ENCODE measurements at places on chromosomes 6 and 20. TPM values are rescaled to one million over a fixed set of nuclear protein-coding genes. Genes with fewer than 3 reads are reported as not detected.
A peak's percentile ranks its signal among the peaks of the same experiment; 100 is the strongest.

Gene HCK
- total RNA-seq = 183 TPM

Gene HLA-DMB
- 341 TPM for total RNA-seq

Gene LRFN2
- not detected for total RNA-seq

GRCh38 chr6:11538819-11539468 lies 1.4 kb downstream of the TMEM170B start:
- peaks cover 11% of the 10 kb centered on the region for H3K4me1 ChIP-seq
- peak overlapping the region; percentile 84 for H3K4me3 ChIP-seq
- no peaks in the 10 kb centered on the region for H3K27me3 ChIP-seq
- H3K27ac ChIP-seq = peak overlapping the region; percentile 51
- no peak for DNase-seq
- H3K36me3 ChIP-seq = no peaks in the 10 kb centered on the region

Gene MAFB
- total RNA-seq = 0.61 TPM

GRCh38 chr6:72826037-72826436 lies 204.2 kb downstream of the KCNQ5 start:
- peaks cover 6% of the 10 kb centered on the region for H3K36me3 ChIP-seq
- no peak overlapping the region for H3K27ac ChIP-seq
- peaks cover 25% of the 10 kb centered on the region for H3K4me1 ChIP-seq

Gene TBX18
- not detected for total RNA-seq

- DNase-seq = no peak
- H3K4me1 ChIP-seq = no peaks in the 10 kb centered on the region
- H3K27me3 ChIP-seq = no peaks in the 10 kb centered on the region
- H3K4me3 ChIP-seq = no peak overlapping the region
- H3K27ac ChIP-seq = no peak overlapping the region
- no peaks in the 10 kb centered on the region for H3K36me3 ChIP-seq
Measured at GRCh38 chr6:82408952-82409431, 45.4 kb downstream of the TPBG start.

- peak; percentile 85 for DNase-seq
- peak within 1 kb of the TSS; percentile 94 for H3K27ac ChIP-seq
- peaks cover 32% of the 10 kb centered on the region for H3K36me3 ChIP-seq
- H3K27me3 ChIP-seq = no peaks in the 10 kb centered on the region
- peaks cover 58% of the 10 kb centered on the region for H3K4me1 ChIP-seq
Measured at GRCh38 chr20:58309591-58310290, at the start of gene RAB22A. TSS of gene RAB22A (plus strand) at chr20:58309715. CDS start at chr20:58309977, 262 bp downstream.

DNA sequence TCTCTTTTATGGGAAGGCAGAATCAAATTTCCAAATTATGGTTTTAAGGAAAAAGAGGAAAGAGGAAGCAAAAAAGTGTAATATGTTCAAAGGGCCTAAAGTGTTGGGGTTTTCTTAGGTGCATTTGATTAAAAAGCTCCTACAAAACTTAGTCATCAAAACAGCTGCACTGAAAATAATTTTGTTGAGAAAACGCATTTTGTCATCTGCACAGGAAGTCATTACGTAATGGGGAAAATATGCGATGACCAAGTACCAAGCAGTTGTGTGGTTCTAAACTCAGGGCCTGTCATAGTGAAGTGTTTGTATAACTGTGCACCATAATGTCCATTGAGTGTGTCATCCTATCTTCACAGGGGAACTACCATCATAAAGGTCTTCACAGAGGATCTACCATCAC lies 15.6 kb downstream of the HAO1 start:
- no peak overlapping the region for H3K4me3 ChIP-seq
- H3K27ac ChIP-seq = no peak overlapping the region
- H3K27me3 ChIP-seq = peaks cover 3% of the 10 kb centered on the region
- H3K4me1 ChIP-seq = no peaks in the 10 kb centered on the region
- no peaks in the 10 kb centered on the region for H3K36me3 ChIP-seq

DNA sequence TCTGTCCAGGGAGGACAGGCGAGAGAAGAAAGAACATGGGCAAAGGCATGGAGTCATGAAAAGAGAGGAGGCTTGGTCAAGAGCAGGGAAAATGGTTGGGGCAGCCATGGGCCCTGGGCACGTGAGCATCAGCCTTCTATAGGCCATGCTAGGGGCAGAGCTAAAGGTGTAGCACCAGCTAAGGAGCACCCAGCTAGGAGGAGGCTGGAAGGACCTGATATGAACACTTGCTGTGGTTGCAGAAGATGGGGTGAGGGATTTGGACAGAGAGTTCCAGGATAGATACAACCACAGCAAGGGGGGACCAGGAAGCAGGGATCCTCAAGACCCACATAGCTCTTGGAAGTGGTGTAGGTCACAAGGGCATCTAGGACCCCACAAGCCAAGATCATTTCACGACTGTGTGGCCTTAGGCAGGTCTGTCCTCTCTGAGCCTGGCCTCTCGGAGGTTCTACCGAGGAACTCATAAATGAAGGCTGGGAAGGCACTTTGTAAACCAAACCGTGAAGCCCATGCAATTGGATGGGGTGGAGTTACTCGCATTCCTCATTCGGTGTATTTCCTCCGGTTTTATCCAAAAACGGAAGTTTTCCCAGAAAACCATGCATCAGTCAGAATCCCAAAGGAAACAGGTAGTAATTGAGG lies 74.0 kb upstream of the TOP1 start:
- peaks cover 6% of the 10 kb centered on the region for H3K4me1 ChIP-seq
- no peak overlapping the region for H3K4me3 ChIP-seq
- H3K27ac ChIP-seq = no peak overlapping the region
- H3K27me3 ChIP-seq = peaks cover 9% of the 10 kb centered on the region
- no peak for DNase-seq

DNA sequence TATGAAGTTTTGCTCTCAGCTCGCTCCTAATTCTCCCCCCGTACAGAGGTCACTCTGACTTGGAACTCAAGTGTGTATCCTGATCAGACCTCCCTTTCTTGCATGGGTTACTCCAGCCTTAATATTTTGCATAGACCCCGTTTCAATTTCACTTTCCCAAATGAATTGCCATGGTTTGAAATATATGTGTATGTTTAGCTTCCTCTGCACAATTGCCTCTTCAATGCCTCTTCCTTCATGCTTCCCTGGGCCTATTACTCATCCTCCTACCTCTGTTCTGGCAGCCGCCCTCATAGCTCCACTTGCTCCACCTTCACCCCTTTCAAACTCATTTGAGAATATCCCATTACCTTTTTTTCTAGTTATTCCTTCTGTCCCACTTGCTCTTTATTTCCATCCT lies 90.0 kb upstream of the SAMD5 start:
- H3K4me1 ChIP-seq = peaks cover 2% of the 10 kb centered on the region
- no peak for DNase-seq
- H3K4me3 ChIP-seq = no peak overlapping the region
- H3K36me3 ChIP-seq = no peaks in the 10 kb centered on the region

DNA sequence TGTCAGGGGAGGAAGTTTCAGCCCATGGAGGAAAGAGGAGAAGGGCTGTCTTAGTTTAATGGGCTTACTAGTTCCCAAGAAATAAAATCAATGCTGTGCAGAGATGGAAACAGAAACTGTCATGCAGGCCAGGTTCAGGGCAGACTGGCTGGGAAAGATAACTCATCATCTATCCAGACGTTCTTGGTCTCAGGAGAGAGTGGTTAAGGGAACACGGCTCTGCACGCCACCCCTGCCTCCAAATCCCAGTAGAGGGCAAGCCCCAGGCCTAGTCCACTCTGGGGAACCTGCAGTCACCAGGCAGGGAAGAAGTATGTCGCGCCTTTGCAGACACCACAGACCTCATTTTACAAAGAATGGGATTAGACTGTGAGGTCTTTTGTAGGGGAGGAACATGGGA lies 12.5 kb downstream of the ALDH8A1 start:
- DNase-seq = no peak
- H3K27ac ChIP-seq = no peak overlapping the region
- H3K4me3 ChIP-seq = no peak overlapping the region
- H3K4me1 ChIP-seq = peaks cover 3% of the 10 kb centered on the region
- no peaks in the 10 kb centered on the region for H3K36me3 ChIP-seq

- peaks cover 12% of the 10 kb centered on the region for H3K36me3 ChIP-seq
- DNase-seq = no peak
- peaks cover 2% of the 10 kb centered on the region for H3K27me3 ChIP-seq
- peaks cover 51% of the 10 kb centered on the region for H3K4me1 ChIP-seq
- H3K4me3 ChIP-seq = no peak overlapping the region
- no peak overlapping the region for H3K27ac ChIP-seq
Measured at GRCh38 chr6:26028746-26029569, 58.3 kb upstream of the HFE start.

GRCh38 chr6:68967549-68968300 lies 332.6 kb downstream of the ADGRB3 start:
- no peaks in the 10 kb centered on the region for H3K27me3 ChIP-seq
- H3K27ac ChIP-seq = no peak overlapping the region
- H3K4me1 ChIP-seq = no peaks in the 10 kb centered on the region
- H3K4me3 ChIP-seq = no peak overlapping the region

GRCh38 chr6:148681666-148682065 lies 65.2 kb upstream of the UST start:
- no peaks in the 10 kb centered on the region for H3K36me3 ChIP-seq
- no peak overlapping the region for H3K4me3 ChIP-seq
- no peaks in the 10 kb centered on the region for H3K27me3 ChIP-seq
- H3K27ac ChIP-seq = peak overlapping the region; percentile 24

Gene AGPAT1
- 27.0 TPM for total RNA-seq

Gene GTF3C6
- total RNA-seq = 93.3 TPM

GRCh38 chr20:36686504-36686903 lies 40.5 kb upstream of the SLA2 start:
- no peak for DNase-seq
- peaks cover 48% of the 10 kb centered on the region for H3K36me3 ChIP-seq
- H3K27ac ChIP-seq = no peak overlapping the region
- H3K27me3 ChIP-seq = no peaks in the 10 kb centered on the region

GRCh38 chr6:44257753-44258324 lies 511 bp upstream of the SLC35B2 start:
- H3K27me3 ChIP-seq = no peaks in the 10 kb centered on the region
- H3K4me3 ChIP-seq = peak overlapping the region; percentile 84
- H3K27ac ChIP-seq = peak overlapping the region; percentile 99

DNA sequence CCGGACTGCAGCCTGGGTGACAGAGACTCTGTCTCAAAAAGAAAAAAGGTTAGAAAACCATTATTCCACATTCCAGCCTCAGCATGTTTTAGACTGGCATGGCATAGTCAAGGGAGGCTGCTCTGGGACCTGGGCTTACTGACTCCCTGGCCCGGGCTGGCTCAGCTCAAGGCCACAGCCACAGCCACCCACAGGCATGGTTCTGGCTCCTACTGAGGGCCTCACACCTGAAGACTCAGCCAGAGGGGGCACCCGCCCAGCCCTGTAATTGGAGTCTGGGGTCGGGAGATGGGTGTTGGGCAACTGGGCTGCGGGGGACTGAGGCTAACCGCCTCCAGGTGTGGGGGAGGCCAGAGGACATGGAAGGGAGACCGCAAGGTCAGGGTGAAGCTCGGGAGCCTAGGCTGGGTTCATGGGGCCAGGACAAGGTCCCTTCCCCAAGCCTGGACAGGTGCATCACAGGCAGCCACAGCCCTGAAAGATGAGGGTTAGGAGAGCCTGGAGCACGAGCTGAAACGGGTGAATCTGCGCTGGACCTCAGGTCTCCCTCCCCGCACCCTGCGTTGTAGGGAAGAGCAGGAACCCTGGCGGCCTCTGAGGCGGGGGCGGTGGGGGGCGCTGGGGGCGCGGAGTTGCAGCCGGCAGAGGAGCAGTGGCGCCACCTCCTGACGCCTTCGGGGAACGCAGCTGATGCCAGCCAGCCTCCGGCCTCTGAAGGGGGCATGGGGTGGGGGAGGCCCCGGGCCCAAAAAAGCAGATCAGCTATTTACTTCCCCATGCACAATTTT lies 67.7 kb upstream of the SRSF6 start:
- peaks cover 17% of the 10 kb centered on the region for H3K27me3 ChIP-seq
- no peak overlapping the region for H3K27ac ChIP-seq
- DNase-seq = no peak

DNA sequence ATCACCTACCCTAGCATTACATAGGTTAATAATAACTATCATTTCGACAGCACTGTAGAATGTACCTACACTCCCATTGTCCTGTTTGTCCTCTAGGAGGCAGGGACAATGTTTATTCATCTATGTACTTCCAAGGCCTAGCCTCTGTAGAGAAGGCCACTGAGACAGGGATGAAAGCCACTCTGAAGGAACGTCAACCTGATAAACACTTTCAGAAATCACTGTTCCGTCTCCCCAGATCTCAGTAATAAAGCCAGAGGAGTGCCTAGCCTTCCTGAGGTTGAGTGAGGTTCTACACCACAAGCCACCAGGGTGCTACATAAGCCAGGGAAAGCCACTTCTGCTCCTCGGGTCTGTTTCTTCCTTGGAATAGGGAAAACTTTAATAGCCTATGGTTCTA lies 44.8 kb downstream of the POPDC3 start:
- H3K27me3 ChIP-seq = peaks cover 33% of the 10 kb centered on the region
- H3K36me3 ChIP-seq = no peaks in the 10 kb centered on the region
- no peak for DNase-seq
- no peak overlapping the region for H3K4me3 ChIP-seq
- H3K27ac ChIP-seq = no peak overlapping the region

- H3K4me3 ChIP-seq = peak overlapping the region; percentile 48
- H3K27me3 ChIP-seq = no peaks in the 10 kb centered on the region
- peak overlapping the region; percentile 86 for H3K27ac ChIP-seq
- no peaks in the 10 kb centered on the region for H3K36me3 ChIP-seq
Measured at GRCh38 chr6:1860756-1861348, 251.1 kb downstream of the FOXC1 start.

- H3K4me1 ChIP-seq = no peaks in the 10 kb centered on the region
- no peak for DNase-seq
- H3K27ac ChIP-seq = no peak overlapping the region
- H3K36me3 ChIP-seq = peaks cover 2% of the 10 kb centered on the region
- no peaks in the 10 kb centered on the region for H3K27me3 ChIP-seq
Measured at GRCh38 chr6:135372758-135373157, 124.8 kb downstream of the AHI1 start.

DNA sequence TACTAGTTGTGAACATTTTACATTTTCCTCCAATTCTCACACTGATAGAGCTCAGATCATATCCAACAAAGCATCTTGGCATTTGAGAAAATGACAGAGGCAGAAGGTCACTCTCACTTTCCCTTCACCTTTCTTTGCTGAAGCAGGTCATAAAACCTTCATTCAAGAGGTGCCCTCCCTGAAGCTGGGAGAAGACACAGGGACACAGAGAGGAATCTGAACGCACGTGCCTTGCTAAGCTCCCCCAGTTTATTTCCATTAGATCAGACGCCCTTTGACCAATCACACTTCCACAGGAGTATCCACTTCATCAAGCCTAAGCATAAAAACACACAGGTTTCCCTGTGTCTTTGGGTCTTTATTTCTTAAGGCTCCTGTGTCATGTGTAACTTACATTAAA lies 9.2 kb upstream of the MBOAT1 start:
- H3K4me3 ChIP-seq = no peak overlapping the region
- H3K27me3 ChIP-seq = peaks cover 7% of the 10 kb centered on the region
- no peak for DNase-seq
- H3K27ac ChIP-seq = no peak overlapping the region
- H3K4me1 ChIP-seq = no peaks in the 10 kb centered on the region
- no peaks in the 10 kb centered on the region for H3K36me3 ChIP-seq

DNA sequence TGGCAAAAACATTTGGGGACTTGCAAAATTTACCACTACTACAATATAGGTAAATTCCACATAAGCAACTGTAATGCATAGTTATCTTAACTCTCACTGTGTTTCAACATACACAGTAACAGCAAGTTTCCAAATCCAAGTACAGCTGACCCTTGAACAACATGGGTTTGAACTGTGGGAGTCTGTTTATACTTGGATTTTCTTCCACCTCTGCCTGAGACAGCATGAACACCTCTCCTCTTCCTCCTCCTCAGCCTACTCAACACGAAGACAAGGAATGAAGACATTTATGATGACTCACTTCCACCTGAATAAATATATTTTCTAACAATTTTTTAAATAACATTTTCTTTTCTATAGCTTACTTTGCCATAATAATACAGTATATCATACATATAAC lies 25.6 kb downstream of the MAN1A1 start:
- H3K27me3 ChIP-seq = no peaks in the 10 kb centered on the region
- no peaks in the 10 kb centered on the region for H3K4me1 ChIP-seq
- DNase-seq = no peak
- no peak overlapping the region for H3K27ac ChIP-seq
- no peak overlapping the region for H3K4me3 ChIP-seq
